ENCODE measurements at places on chromosomes 12 and 14.

- no peak for DNase-seq
Observed at GRCh38 chr14:60655898-60656685, 6.8 kb upstream of the SIX1 start.

DNA sequence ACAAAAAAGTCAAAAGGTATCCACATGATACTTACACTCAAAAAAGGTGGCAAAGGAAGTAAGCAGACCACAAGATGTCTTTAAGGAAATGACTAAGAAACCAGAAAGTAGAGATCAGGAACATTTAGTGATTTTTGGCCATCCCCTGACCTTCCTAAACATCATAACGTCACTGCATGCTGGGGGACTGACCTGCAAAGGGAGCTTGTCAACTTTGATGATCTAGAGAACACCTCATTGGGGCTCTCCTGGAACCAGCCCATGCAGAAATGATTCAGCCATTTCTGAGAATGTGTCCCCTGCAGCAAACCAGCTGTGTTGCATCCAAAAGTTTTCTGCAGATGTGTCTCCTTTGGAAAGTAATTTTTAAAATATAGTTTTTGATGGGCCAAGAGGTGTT is 152.2 kb upstream of the RASSF8 start:
- DNase-seq = no peak

- DNase-seq = no peak
Observed at GRCh38 chr12:50887191-50887590, 44.5 kb downstream of the TMPRSS12 start.

GRCh38 chr14:39812532-39813320 is 380.5 kb upstream of the FBXO33 start:
- no peak for DNase-seq

GRCh38 chr14:63966407-63966806 is 113.6 kb downstream of the SYNE2 start:
- no peak for DNase-seq

DNA sequence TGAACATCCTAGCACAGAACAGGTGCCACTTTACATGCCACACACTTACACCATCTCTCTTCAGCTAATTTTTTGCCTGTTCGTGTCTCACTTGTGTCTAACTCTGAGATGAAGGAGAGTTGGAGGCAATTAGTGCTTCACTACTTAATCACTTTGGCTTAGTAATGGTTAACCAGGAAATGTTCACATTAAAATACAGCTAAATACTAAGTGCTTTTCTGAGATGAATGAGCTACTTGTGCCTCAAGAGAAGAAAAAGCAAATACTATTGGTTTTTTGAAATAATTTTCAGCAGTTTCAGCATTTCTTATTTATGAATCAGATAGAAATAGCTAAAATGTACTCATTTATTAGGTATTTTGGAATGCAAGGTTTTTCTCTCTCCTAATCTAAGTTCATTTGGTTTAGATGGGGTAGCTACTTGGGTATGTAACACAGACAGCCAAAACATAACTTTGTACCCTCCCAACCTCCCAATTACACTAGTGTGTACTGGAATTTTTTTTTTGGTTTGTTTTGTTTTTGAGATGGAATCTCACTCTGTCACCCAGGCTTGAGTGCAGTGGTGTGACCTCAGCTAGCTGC is 1474.1 kb upstream of the SEL1L start:
- no peak for DNase-seq

DNA sequence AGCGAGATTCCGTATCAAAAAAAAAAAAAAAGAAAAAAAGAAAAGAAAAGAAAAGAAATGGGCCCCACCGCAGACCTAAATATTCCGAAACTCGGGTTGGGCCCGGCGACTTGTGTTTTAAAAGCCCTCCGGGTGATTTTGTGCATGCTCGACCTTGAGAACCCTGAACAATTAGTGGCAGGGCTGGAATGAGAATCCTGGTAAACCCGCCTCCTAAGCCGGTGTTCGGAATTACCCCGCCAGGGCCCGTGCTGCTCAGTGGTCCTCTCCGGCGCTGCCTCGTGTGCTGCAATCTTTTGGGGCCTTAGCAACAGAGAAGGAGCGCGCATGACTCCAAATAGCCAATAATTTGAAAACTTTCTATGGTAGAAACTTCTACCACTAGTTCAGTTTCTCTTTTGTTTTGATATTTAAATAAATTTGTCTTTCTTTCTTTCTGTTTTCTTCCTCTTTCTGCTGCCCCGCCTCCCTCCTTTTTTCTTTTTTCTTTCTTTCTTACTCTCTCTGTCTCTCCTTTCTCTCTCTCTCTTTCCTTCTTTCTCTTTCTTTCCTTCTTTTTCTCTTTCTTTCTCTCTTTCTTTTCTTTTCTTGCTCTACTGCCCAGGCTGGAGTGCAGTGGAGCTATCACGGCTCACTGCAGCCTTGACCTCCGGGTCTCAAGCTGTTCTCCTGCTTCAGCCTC is 1.5 kb upstream of the GALNT6 start:
- no peak for DNase-seq

DNA sequence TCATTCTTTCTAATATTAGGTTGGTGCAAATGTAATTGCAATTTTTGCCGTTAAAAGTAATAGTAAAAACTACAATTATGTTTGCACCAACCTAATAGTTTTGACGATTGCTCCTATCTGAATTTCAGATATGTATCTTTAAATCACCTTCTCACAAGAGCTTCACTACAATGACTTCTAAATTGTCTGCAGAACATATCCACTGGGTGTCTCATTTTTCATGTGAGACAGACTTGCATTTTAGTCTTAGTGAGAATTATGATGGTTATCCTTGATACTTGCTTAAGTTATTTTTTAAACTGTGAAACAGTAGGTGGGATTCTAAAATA is 84.6 kb downstream of the ITPR2 start:
- DNase-seq = no peak

GRCh38 chr14:101761881-101762529 is 496 bp downstream of the PPP2R5C start:
- DNase-seq = peak; percentile 10

DNA sequence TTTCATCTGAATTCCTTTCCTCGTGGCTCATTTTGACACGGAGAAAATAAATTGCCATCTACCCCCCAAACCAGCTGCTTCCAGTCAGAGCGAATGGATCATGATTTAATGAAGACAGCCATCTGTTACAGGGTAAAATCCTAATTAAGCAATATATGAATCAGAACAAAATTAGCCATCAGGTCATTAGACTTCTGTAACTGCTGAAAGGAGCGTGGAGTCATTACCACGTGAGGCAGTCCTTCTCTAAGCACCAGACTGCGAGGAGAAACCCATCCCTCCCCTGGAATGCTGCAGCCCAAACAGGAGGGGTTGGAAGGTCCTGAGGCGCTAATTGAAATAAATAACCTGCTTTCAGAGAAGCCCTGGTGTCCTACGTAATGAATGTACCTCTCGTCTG is 51.1 kb upstream of the TCL1A start:
- DNase-seq = no peak

DNA sequence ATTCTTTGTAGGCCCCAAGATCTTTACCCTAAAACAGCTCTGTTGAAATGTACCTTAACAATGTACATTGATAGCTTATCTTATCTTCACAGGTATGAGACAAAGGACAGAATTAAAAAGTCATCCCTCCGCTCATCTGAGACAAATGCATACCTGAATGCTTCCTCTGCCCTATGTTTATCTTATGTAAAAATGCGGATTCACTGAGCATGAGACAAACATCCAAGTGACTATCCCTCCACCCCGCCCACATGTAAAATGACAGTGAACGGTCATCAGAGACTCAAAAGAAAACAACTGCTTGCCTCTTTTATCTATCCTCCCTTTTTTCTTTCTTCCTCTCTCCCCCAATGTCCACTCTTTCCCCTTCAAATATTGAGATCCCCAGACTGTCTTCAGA is 37.2 kb upstream of the ZNF740 start:
- no peak for DNase-seq

DNA sequence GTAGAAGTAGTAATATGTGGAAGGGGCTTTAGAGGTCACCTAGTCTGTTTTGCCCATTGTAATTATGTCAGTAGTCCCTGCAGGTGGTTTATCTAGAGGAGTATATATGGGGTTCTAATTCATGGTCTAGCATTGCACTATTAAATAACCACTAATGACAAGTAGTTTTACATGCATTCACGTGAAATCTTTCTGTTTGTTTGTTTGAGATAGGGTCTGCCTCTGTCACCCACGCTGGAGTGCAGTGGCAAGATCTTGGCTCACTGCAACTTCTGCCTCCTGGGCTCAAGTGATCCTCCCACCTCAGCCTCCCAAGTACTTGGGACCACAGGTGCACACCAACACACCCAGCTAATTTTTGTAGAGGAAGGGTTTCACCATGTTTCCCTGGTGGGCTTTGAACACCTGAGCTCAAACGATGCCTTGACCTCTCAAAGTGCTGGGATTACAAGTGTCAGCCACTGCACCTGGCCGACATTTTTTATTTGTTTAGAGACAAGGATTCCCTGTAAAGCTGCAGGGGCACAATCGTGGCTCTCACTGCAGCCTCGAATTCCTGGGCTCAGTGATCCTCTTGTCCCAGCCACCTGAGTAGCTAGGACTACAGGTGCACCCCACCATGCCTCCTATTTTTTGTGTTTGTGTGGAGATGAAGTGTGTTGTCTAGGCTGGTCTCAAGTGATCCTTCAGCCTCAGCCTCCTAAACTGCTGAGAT is 12.0 kb upstream of the PSEN1 start:
- no peak for DNase-seq

DNA sequence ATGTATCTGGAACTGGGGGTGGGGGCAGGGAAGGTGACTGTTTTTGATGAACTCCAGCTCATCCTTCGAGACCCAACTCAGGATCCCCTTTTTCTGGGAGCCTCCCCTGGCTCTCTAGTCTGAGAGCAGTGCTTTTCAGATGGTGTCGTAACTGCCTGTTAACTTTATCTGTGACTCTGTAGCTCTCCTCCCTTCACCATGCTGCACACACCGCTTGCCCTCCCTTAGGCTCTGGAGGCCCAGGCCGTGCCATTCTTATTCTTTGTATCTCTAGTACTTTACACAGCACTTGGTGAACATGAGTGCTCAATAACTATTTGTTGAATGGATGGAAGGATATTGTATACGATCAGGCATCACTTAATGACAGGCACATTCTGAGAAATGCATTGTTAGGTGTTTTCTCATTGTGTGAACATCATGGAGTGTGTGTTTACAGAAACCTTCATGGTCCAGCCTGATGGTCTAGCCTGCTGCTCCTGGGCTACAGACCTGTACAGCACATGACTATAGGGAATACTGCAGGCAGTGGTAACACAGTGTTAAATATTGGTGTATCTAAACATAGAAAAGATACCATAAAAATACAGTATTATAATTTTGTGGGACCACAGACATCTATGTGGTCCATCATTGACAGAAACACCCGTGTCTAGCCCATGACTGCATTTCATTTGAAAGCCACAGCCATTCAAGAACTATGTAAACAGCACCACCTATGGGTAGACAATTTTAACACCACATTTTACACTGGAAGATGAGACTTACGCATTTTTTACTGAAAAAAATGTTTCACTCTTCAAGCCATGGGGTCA is 91.8 kb downstream of the EML1 start:
- DNase-seq = no peak

DNA sequence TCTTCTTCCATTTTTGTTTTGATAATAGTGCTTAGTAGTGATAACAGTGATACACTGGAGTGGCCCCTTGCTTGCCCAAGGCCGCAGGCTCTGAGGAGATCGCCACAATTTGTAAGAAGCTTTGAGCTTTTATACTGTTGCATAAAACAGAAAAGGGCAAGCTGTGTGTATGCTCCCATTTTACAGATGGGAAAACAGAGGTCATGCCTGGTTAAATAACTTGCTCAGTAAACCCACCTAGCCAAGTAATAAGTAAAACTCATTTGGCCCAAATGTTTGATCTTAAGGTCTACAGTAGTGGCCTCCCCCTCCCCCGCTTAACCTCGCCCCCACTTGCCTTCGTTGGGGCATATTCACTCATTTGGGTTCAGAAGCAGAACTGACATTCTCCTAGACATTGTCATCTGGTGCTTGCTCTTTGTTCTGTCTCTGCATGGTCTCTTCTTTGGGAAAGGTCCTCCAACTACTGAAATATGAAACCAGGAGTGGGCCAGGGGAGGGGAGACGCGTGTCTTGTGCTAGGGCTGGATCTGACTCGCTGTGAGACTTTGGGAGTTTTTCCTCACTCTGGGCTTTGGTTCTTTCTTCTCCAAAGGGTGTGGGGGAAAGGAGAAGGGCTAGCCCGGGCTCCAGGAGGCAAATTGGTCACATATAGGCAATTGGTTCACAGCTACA is 88.1 kb downstream of the PAPOLA start:
- no peak for DNase-seq

DNA sequence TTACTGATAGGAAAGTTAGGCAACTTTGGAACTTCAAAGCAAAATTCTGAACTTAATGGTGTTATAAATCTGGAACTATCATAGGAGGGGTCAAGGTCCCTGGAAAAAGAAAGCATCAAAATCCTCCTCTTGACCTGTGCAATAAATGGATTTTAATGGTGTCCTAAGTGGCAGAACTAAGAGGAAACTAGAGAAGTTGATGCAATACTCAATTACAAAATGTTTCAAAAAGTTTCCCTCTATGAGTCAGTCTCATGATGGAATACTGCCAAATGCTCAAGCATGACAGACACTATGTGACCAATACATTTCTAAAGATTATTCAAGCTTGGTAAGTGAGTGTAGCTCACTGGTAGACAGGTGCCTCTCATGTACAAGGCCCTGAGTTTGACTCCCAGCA is 47.7 kb upstream of the ERGIC2 start:
- no peak for DNase-seq

- DNase-seq = no peak
Observed at GRCh38 chr14:98133806-98134205, 1138.2 kb downstream of the BCL11B start.

All from T-helper 22 cell (primary cell).